Left cardiac atrium (tissue), 4 donors: ENCODE measurements at places on chromosomes 7 and 10.

DNA sequence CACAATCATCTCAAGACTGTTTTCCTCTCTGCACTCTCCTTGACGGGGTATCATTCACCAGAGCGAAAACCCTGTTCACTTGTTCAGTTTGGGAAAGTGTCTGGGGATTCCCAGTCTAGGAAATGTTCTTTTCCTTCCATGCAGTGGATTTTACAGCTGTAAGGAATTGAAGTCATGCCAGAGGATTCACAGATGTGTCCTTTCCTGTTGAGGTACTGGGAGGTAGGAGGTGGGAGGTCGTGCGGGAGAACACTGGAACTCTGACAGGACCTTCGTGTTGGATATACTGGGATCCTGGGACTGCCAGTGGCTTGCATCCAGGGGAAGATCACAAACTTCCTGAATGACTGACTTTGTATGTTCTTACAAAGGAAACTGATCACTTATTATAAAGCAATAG is 185.5 kb downstream of the BMPER start:
- no peak for DNase-seq

DNA sequence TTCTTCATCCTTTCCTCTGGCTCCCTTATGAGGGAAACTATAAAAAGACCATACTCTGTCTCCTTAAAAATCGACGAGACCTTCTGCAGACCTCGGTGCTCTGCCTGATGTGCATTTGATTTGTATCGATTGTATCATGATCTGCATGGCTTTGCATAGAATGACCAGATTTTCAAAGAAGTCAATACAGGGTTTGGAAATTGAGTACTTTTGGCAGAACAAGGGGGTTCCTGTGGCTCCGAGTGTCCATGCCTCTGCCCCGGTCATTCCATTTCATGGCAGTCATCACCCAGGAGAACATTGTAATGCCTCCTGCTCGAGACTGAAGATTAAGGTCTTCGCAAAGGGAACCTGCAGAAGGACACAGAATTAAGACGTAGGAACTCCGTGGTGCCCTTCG is 685 bp downstream of the CASP2 start:
- no peak for DNase-seq

- no peak for DNase-seq
These were observed 27.4 kb upstream of the RASGEF1A start for GRCh38 chr10:43294241-43294658.

DNA sequence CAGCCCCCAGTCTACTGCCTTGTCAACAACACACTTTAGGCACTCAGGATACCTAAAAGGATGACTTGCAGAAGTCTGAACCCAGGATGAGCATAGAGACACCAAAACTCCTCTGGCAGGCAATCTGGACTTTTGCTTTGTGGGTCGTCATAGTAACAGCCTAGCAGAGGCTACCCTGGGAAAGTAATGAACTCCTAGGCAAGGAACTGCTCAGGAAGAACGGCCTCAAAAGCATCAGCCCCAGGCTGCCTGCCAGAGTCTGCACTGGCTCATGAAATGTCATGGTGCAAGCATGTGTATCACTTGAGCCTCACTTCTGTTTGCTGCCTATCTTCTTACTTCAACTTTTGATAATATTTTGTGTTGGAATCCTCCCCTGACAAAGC is 715.1 kb downstream of the GRID1 start:
- DNase-seq = no peak

DNA sequence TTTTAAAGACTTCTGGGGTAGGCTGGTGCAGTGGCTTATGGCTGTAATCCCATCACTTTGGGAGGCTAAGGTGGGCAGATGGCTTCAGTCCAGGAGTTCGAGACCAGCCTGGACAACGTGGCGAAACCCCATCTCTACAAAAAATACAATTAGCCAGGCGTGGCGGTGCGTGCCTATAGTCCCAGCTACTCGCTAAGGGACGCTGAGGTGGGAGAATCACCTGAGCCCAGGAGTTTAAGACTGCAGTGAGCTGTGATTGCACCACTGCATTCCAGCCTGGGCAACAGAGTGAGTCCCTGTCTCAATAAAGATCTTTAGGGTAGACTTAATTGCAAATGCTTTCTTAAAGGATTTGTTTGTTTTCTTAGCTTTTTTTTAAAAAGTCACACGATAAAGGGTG is 29.3 kb downstream of the PTPN12 start:
- DNase-seq = no peak

GRCh38 chr7:142957723-142958122 is 4.4 kb downstream of the KEL start:
- DNase-seq = no peak

DNA sequence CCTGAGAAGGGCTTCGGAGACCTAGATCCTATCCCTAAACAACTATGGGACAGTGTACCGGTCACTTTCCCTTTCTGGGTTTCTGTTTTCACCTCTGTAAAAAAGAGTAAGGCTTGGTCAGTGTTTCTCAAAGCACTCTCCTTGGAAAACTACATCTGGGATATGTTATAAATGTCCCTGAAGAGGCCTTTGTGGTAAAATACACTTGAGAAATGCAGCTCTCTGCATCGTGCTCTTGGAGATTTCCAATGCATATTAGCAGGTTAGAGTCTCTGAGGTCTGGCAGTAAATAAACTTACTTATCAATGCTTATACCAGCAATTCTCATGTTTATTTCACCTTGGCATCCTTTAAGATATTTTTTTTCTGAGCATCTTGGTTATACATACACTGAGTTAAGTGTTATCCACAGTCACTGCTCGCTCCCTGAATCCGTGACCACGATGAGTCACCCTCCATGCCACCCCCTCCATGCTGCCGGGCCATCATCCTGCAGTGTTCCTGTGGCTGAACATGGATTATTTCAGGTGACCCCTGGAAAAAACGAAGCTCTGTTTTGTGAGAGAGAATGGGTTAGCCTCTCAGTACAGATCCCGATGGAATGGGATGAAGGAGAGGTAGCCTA is 3.3 kb upstream of the TBXAS1 start:
- DNase-seq = no peak

GRCh38 chr7:108016841-108017775 is 14.1 kb upstream of the LAMB1 start:
- DNase-seq = no peak

- DNase-seq = no peak
These were observed 62.2 kb upstream of the ADCY1 start for GRCh38 chr7:45511721-45512597.
